ENCODE measurements at places on chromosomes 2 and 18. TPM values are rescaled to one million over a fixed set of nuclear protein-coding genes. Genes with fewer than 3 reads are reported as not detected.

The KCNF1 gene
- not detected for total RNA-seq

The ROCK1 gene
- 58.2 TPM for total RNA-seq

The PARD3B gene
- 4.1 TPM for total RNA-seq

The FAM237A gene
- not detected for total RNA-seq

The APCDD1 gene
- total RNA-seq = 76.5 TPM

The TUBB8B gene
- total RNA-seq = 5.8 TPM

DNA sequence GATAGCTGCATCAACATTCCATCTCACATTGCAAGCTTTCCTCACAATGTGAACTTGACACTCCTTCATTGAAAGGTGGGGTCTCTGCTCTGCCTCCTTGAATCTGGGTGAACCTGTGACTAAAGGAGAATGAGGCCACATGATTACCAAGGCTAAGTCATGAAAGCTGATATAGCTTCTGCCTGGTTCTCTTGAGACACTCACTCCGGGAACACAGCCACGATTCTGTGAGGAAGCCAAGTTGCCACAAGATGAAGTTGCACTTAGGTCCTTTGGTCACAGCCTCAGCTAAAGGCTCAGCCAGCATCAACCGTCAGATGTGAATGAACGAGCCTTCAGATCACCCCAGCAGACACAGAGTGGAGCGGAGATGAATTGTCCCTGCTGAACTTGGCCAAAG is 94.7 kb upstream of the FAM136A start:
- H3K4me3 ChIP-seq = no peak overlapping the region
- H3K4me1 ChIP-seq = no peaks in the 10 kb centered on the region
- DNase-seq = no peak
- H3K36me3 ChIP-seq = no peaks in the 10 kb centered on the region
- H3K27me3 ChIP-seq = no peaks in the 10 kb centered on the region

DNA sequence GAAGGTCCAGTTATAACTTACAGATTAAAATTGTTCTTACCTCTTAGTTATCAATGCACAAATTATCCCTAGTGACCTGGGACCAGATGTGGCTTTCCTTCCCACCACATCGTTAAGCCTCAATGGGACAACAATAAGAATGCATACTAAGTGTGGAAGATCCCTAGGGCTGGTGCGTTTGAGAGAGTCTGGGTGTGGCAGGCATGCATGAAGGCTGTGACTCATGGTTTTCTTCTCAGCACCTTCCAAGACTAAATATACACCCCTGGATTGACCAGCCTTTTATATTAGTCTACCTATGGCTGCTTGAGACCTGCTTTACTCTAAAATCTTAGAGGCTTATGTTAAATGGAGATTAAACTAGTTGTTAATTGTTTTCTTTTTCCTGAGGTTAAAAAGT is 261.7 kb upstream of the SLC14A2 start:
- no peak overlapping the region for H3K27ac ChIP-seq
- no peak for DNase-seq
- no peaks in the 10 kb centered on the region for H3K36me3 ChIP-seq

- H3K27ac ChIP-seq = no peak overlapping the region
- H3K4me1 ChIP-seq = no peaks in the 10 kb centered on the region
- no peak overlapping the region for H3K4me3 ChIP-seq
- H3K36me3 ChIP-seq = no peaks in the 10 kb centered on the region
- no peak for DNase-seq
Measured at GRCh38 chr2:65931056-65931455, 498.7 kb upstream of the SPRED2 start.

GRCh38 chr18:7980656-7981055 is 413.5 kb downstream of the PTPRM start:
- H3K4me3 ChIP-seq = no peak overlapping the region
- H3K4me1 ChIP-seq = no peaks in the 10 kb centered on the region
- no peaks in the 10 kb centered on the region for H3K27me3 ChIP-seq
- H3K36me3 ChIP-seq = no peaks in the 10 kb centered on the region
- DNase-seq = no peak

- H3K36me3 ChIP-seq = no peaks in the 10 kb centered on the region
- no peak overlapping the region for H3K27ac ChIP-seq
- no peaks in the 10 kb centered on the region for H3K27me3 ChIP-seq
- DNase-seq = no peak
- no peak overlapping the region for H3K4me3 ChIP-seq
Measured at GRCh38 chr2:233100192-233100998, 40.3 kb downstream of the INPP5D start.

GRCh38 chr2:240957656-240958365 is 40.6 kb upstream of the SNED1 start:
- no peaks in the 10 kb centered on the region for H3K36me3 ChIP-seq
- no peak overlapping the region for H3K4me3 ChIP-seq
- DNase-seq = no peak
- H3K27ac ChIP-seq = no peak overlapping the region
- H3K4me1 ChIP-seq = peaks cover 8% of the 10 kb centered on the region
- no peaks in the 10 kb centered on the region for H3K27me3 ChIP-seq

DNA sequence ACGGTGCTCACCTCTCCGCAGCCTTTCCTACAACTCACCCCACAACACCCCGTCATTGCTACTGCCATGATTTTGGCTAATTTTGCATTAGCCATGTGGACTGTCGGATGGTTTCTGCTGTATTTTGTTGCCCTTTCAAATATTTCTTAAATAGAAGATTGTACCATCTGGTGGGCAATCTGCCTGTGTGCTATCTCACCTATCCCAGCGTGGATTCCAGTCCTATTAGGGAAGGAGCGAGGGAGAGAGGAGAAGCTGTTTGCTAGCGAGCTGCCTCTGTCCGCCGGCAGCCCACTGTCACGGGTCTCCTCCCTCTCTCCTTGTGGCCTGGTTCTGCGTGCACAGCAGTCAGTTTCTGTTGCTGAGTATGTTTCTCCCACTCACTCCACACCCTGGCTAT is 336.2 kb downstream of the TXNL1 start:
- DNase-seq = no peak
- no peak overlapping the region for H3K4me3 ChIP-seq
- H3K27ac ChIP-seq = no peak overlapping the region
- H3K36me3 ChIP-seq = no peaks in the 10 kb centered on the region

DNA sequence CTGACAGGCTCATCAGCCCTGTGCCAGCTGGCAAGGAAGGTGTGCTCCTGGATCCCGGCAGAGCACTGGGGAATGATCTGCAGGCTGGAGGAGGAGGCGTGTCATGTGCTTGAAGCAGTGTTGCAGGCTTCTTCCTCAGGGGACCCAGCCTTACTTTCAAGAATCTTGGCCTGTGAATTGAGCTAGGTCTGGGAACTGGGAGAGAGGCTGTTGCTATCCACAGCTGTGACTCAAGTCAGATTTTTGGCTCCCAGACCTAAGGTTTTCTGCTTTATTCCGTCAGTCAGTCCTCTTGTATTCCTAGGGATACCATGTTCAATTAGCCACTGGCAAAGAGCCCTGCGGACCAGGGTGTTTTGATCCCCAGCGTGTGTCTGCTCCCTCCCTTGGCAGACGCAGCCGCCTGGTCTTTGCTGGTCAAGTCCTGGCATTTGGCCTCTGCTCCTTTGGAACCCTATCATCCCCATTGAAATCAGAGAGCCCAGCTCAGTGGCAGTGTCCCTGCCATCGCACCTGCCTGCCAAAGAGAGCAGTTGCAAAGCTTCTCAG is 32.4 kb downstream of the ASB1 start:
- no peaks in the 10 kb centered on the region for H3K27me3 ChIP-seq
- H3K4me1 ChIP-seq = peaks cover 11% of the 10 kb centered on the region
- H3K4me3 ChIP-seq = no peak overlapping the region
- H3K36me3 ChIP-seq = no peaks in the 10 kb centered on the region

- no peak for DNase-seq
- H3K36me3 ChIP-seq = no peaks in the 10 kb centered on the region
- no peak overlapping the region for H3K4me3 ChIP-seq
- H3K27me3 ChIP-seq = no peaks in the 10 kb centered on the region
- H3K4me1 ChIP-seq = no peaks in the 10 kb centered on the region
Measured at GRCh38 chr2:118496870-118497611, 350.4 kb downstream of the EN1 start.
